ENCODE measurements at places on chromosomes 12 and 14. TPM values are rescaled to one million over a fixed set of nuclear protein-coding genes. Genes with fewer than 3 reads are reported as not detected.

DAD1 gene
- 485 TPM for total RNA-seq

SPRING1 gene
- 21.9 TPM for total RNA-seq

RPS26 gene
- 1,614 TPM for total RNA-seq

NAV3 gene
- 42.5 TPM for total RNA-seq

CLEC4E gene
- total RNA-seq = not detected

OS9 gene
- total RNA-seq = 282 TPM

CLEC6A gene
- not detected for total RNA-seq

FCF1 gene
- 26.4 TPM for total RNA-seq

PLEKHH1 gene
- 0.26 TPM for total RNA-seq

AICDA gene
- not detected for total RNA-seq

PTPRO gene
- total RNA-seq = 0.39 TPM

METTL25 gene
- total RNA-seq = 7.9 TPM

FOS gene
- 99.3 TPM for total RNA-seq

SLC5A8 gene
- not detected for total RNA-seq

DCP1B gene
- 16.4 TPM for total RNA-seq

CLEC1B gene
- not detected for total RNA-seq

CALCOCO1 gene
- 84.1 TPM for total RNA-seq

AQP2 gene
- total RNA-seq = not detected

ADAMTS20 gene
- total RNA-seq = 0.24 TPM

SLC25A47 gene
- total RNA-seq = 0.48 TPM

PRKCH gene
- total RNA-seq = 5.8 TPM

TAS2R31 gene
- 0.39 TPM for total RNA-seq

OTOGL gene
- not detected for total RNA-seq

SNRNP35 gene
- total RNA-seq = 13.1 TPM

BHLHE41 gene
- 3.1 TPM for total RNA-seq

CRIP1 gene
- 20.7 TPM for total RNA-seq

KRT73 gene
- total RNA-seq = not detected

KRT82 gene
- total RNA-seq = not detected

SUDS3 gene
- 29.5 TPM for total RNA-seq

CMTM5 gene
- total RNA-seq = not detected

All from epithelial cell of alveolus of lung (primary cell).